Endothelial cell (in vitro differentiated cells): ENCODE measurements at places on chromosomes 5 and 9.

DNA sequence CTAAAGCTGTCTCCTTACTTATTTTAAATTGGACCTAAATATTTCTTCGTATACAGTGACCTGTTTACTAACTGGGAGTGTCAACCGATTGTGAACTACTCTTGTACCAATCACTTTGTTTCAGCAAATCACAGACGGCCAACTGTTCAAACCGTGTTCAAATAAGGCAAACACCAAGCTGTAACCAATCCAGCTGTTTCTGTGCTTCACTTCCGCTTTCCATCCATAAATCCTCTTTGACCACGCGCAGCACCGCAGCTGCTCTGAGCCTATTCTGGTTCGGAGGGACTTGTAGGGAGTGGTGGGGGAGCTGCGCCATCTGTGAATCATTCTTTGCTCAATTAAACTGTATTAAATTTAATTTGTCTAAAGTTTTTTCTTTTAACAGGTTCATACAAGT, 4.8 kb upstream of the FAM240B start:
- DNase-seq: no peak

GRCh38 chr5:76388236-76388635, 14.8 kb upstream of the IQGAP2 start:
- DNase-seq: no peak

- no peak for DNase-seq
These were observed 102.2 kb upstream of the SLCO6A1 start for GRCh38 chr5:102600964-102601363.

- no peak for DNase-seq
These were observed 76.6 kb upstream of the DAB2 start for GRCh38 chr5:39501397-39501796.

GRCh38 chr5:145902421-145902820, 29.6 kb upstream of the GRXCR2 start:
- no peak for DNase-seq

GRCh38 chr5:180825768-180826525, 23.3 kb upstream of the MGAT1 start:
- DNase-seq: no peak

GRCh38 chr5:20494706-20495105, 506.7 kb upstream of the CDH18 start:
- no peak for DNase-seq
